Large intestine (tissue), 12 donors: ENCODE measurements at places on chromosomes 5 and 9.

DNA sequence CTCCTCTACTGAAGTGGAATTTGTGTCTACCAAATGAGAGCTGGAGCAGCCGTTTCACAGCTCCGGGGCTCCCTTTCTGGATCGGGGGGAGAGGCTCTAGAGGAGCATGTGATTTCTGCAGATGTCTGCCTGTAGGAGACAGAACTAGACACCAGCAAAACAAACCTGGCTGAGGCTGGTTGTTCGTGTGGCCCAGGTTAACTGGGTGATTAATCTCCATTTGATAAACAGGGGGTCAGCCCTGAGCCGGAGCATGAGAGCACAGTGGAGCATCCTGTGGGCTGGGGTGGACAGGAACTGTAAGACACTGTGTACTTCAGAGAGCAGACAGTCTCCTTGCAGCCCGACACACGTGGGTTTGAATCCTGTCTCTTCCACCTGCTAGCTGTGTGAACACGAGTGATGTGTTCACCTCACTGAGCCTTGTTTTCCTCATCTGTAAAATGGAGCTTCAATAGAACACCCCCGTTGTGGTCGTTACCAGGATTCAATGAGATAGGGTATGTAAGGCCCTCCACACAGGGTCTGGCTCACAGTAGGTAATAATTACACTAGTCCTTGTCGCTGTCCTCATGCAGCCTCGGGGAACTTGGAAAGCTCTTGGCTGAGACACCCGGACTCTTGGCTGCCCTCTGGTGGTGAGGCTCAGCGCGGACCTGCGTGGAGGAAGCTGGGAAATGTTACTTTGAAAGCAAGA is 12.9 kb downstream of the CXCL14 start:
- no peak overlapping the region for H3K27ac ChIP-seq
- peaks cover 4% of the 10 kb centered on the region for H3K4me1 ChIP-seq
- H3K4me3 ChIP-seq = no peak overlapping the region

- no peak overlapping the region for H3K4me3 ChIP-seq
- no peaks in the 10 kb centered on the region for H3K27me3 ChIP-seq
These were observed 285.3 kb downstream of the ZNF608 start for GRCh38 chr5:124461157-124461556.

GRCh38 chr5:160621526-160621925 is 199.9 kb downstream of the PTTG1 start:
- DNase-seq = no peak
- H3K4me3 ChIP-seq = no peak overlapping the region
- peaks cover 11% of the 10 kb centered on the region for H3K36me3 ChIP-seq
- no peak overlapping the region for H3K27ac ChIP-seq
- H3K4me1 ChIP-seq = peaks cover 22% of the 10 kb centered on the region

- DNase-seq = no peak
- H3K4me3 ChIP-seq = no peak overlapping the region
- H3K27me3 ChIP-seq = no peaks in the 10 kb centered on the region
- H3K4me1 ChIP-seq = no peaks in the 10 kb centered on the region
- H3K36me3 ChIP-seq = no peaks in the 10 kb centered on the region
These were observed 72.9 kb downstream of the ARHGEF37 start for GRCh38 chr5:149654231-149654630.

GRCh38 chr9:121296213-121297127 is 28.5 kb downstream of the GSN start:
- H3K4me3 ChIP-seq = no peak overlapping the region
- DNase-seq = no peak
- H3K4me1 ChIP-seq = peaks cover 40% of the 10 kb centered on the region
- no peak overlapping the region for H3K27ac ChIP-seq

DNA sequence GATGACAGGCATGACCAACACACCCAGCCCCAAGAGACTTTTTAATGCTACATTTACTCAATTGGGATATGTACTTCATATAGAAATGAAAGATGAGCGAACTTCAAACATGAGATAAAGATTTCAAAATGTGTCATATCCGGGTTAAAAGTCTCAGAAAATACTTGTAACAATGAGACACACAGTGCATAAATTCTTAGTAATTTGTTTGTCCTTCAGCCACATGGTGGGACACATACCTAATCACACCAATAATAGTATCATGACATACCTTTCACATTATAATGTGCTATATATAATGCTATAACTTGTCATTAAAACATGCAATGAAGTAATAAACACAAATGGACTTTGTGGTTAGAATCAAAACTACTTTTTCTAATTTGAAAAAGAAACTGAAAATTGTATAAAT is 204.7 kb upstream of the RFX3 start:
- no peak overlapping the region for H3K4me3 ChIP-seq
- DNase-seq = no peak
- H3K4me1 ChIP-seq = no peaks in the 10 kb centered on the region
- no peak overlapping the region for H3K27ac ChIP-seq
- H3K27me3 ChIP-seq = no peaks in the 10 kb centered on the region
- no peaks in the 10 kb centered on the region for H3K36me3 ChIP-seq

DNA sequence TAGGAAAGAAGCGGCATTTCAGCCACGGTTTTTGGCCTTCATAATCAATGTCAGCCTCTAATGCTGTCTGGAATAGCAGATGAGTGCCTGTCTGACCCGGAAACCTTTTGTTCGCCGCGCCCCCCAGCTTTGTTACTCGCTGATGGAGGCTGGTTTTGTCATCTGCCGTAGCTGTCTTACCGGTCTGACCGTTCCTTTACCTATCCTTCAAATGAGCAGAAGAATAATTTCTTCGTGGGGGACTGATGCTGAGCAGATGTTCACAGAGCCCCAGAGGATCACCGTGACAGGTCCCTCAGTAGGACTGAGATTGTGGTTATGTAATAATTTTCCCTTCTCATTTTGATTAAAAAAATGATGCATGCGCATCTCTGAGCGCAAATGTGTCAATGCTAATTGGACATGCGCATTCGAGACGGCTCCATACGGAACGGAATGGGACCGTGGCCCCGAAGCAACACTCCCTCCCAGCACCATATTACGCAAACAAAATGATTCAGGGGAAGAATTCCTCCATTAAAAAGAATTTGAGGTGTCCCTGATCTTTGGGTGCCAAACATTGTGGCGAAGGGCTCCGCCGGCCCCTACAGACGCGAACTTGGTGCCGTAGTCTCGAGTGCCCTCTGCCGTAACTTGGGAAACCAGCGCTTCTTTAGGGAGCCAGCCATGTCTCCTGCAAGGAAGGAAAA is 27.6 kb downstream of the TLX3 start:
- H3K27me3 ChIP-seq = peaks cover 25% of the 10 kb centered on the region
- peak overlapping the region; percentile 23 for H3K4me3 ChIP-seq
- H3K27ac ChIP-seq = no peak overlapping the region
- no peaks in the 10 kb centered on the region for H3K4me1 ChIP-seq

GRCh38 chr5:127019928-127020327 is 10.4 kb downstream of the MARCHF3 start:
- H3K27ac ChIP-seq = no peak overlapping the region
- no peaks in the 10 kb centered on the region for H3K27me3 ChIP-seq
- no peak for DNase-seq
- H3K4me1 ChIP-seq = no peaks in the 10 kb centered on the region
- H3K36me3 ChIP-seq = no peaks in the 10 kb centered on the region

DNA sequence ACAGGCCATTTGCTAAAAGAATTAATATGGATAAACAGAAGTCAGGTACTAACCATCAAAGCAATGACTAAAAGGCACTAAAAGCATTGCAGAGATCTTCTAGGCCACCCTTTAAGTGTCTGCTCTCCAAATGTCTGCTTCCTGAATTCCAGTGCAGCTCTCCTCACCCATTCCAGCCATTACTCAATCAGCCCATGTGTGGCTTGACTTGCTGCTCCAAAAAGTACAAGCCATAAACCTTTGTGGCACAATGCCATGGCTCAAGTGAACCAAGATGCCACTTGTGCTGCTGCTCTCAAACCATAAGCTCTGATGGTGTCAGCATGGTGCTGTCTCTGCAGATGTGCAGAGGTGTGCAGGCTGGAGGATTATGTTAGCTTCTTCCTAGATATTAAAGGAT is 290.2 kb upstream of the POU5F2 start:
- peaks cover 10% of the 10 kb centered on the region for H3K4me1 ChIP-seq
- H3K27ac ChIP-seq = no peak overlapping the region
- no peaks in the 10 kb centered on the region for H3K27me3 ChIP-seq
- H3K36me3 ChIP-seq = peaks cover 7% of the 10 kb centered on the region
- DNase-seq = no peak

DNA sequence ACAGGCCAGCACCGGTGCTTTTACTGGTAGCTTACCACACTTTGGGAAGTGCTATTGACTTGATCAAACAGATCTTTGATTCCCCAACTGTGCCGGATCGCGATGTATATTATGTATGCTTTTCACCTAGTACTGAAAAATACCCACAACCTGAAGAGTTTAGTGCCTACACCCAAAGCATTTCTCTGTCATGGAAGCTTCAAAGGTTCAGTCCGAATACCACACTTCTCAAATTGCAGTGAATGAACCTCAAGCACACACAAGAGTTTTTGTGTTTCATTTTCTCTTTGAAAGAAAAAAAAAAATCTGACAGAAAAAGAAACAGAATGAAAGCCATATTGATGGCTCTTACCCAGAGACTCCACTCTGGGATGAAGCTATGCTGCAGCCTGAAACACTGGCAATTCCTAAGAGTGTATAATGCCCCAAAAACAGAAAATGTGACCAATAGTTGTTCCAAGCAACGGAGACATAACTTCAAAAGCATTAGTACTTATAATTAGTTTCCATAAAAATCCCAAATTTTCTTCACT is 100.9 kb downstream of the EBF1 start:
- no peaks in the 10 kb centered on the region for H3K4me1 ChIP-seq
- peaks cover 11% of the 10 kb centered on the region for H3K27me3 ChIP-seq
- no peak overlapping the region for H3K4me3 ChIP-seq
- no peak for DNase-seq

DNA sequence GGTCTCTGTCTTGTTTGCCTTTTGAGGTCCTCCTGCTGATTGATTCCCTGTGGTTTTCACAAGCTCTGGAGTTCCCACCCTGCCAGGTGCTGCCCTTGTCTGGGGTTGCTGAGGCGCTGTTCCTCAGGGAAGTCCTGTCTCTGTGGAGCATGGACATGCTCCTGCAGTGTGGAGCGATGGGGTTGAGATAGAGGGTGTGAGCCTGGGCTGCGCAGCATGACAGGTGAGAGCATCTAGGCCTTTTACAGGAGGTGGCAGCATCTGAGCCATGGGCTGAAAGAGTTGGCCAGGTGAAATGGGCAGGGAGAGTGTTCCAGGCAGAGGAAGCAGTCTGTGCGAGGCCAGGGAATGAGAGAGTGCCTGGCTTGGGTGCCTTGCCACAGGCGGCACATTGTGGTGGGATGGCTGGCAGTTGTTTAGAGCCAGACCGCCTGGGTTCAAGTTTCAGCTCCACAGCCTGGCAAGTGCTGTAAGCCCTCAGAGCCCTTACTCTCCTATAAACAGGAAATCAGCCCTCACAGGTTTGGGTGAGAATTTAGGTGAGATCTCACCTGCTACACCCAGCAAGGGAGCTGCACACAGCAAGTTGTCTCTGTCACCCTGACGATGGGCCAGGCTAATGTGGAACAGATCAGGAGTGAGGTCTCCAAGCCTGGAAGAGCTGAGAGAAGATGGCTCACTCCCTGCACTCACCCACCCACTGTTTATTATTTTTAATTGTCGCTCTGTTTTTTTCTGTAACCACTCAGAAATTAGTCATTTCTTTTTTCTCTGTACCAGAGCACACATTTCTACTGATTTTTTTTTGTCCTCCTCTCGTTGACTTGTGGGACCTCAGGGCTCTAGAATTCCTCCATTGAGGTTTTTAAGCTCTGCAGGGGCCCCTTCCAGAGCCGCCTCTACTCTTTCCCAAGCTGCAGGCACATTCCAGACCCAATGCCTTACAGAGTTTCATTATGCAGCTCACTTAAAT is 19.6 kb downstream of the TCOF1 start:
- H3K27me3 ChIP-seq = no peaks in the 10 kb centered on the region
- peaks cover 90% of the 10 kb centered on the region for H3K36me3 ChIP-seq
- no peaks in the 10 kb centered on the region for H3K4me1 ChIP-seq
- no peak overlapping the region for H3K27ac ChIP-seq

GRCh38 chr5:96785326-96786109 is 22.2 kb downstream of the ERAP1 start:
- no peak for DNase-seq
- no peak overlapping the region for H3K4me3 ChIP-seq
- peaks cover 7% of the 10 kb centered on the region for H3K4me1 ChIP-seq
- peaks cover 64% of the 10 kb centered on the region for H3K36me3 ChIP-seq
- no peak overlapping the region for H3K27ac ChIP-seq
- H3K27me3 ChIP-seq = no peaks in the 10 kb centered on the region

DNA sequence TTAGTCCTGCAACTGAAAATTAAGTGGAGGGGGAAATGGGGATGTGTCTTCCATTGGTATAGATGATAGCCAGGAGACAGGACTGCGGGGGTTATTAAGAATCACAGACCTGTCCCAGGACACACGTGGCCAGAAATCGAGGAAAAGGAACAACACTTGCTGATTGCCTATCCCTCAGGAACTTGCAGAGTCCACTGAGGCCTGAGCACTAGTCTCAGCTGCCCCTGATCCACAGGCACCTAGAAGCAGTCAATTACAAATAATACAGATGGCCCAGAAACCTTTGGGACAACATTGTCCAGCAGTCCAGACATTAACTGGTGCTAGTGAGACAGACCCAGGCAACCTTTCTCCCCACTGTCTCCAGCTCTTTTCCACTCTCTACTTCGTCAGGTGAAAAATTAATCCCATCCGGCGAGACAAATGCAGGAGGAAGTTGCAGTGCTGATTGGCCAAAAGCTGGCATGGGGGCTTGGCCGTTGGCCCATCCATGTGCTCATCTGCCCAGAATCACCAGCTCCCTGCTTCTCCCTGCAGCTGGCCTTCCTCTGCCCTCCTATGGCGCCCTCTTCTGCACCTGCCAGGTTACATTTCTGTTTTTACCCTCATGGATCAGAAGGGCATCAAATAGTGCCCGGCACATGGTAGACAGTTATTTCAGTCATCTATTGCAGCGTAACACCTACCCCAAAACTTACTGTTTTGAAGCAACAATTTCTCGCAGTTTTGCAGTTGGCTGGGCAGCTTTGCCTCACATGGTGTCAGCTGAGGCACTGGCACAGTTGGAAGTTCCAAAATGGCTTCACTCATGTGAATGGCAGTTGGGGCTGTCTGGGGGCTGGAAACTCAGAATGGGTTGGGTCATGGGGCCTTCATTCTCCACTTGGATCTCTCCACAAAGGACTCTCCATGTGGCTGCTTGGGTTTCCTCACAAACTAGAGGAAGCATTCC is 3.6 kb upstream of the B4GALT1 start:
- no peaks in the 10 kb centered on the region for H3K27me3 ChIP-seq
- H3K36me3 ChIP-seq = no peaks in the 10 kb centered on the region
- no peak overlapping the region for H3K4me3 ChIP-seq
- peaks cover 34% of the 10 kb centered on the region for H3K4me1 ChIP-seq

GRCh38 chr5:133510634-133511262 is 101.6 kb downstream of the FSTL4 start:
- no peaks in the 10 kb centered on the region for H3K36me3 ChIP-seq
- H3K4me1 ChIP-seq = no peaks in the 10 kb centered on the region
- peaks cover 4% of the 10 kb centered on the region for H3K27me3 ChIP-seq
- no peak overlapping the region for H3K4me3 ChIP-seq
- no peak for DNase-seq
